ENCODE measurements at places on chromosomes 12 and 14. TPM values are rescaled to one million over a fixed set of nuclear protein-coding genes. Genes with fewer than 3 reads are reported as not detected.

DNA sequence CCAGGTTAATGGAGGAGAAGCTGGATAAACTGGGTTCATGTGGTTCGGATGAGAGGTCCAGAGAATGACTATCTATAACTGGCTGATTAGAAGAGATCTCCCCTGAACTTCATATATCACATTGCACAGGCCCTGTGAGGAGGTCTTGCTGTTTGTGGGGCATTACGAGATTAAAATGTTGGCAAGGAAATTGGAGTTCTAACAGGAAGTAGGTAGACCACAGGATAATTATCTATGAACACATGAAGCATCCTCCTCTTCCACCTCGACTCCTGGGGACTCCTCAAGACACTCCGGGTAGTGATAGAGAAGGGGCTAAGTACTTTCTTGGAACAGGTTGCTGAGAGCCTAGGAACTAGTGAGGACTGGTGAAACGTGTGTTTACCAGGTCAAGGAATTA is 418.8 kb downstream of the KCNH5 start:
- ATAC-seq = no peak

- ATAC-seq = no peak
These were observed 24.1 kb downstream of the ANKRD13A start for GRCh38 chr12:110023059-110023980.

- ATAC-seq = no peak
These were observed 56.1 kb upstream of the DDX11 start for GRCh38 chr12:31017535-31017934.

DNA sequence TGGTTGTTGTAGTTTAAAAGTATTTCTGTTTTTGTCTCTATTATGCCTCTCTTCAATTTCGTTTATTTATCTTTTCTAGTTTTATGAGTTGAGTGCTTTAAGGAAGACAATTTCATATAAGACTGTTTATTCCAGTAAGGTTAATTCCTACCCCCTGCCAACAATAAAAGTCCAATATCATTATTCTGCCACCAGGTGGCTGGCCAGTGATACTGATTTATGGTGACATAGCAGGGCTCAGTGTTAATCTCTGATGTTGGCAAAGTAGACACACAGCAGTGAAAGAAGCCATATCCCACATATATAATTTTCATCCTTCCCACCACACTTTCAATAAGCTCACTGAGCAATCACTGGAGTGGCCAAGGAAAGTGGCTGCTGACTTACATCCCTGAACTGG is 69.0 kb upstream of the BMP4 start:
- no peak for ATAC-seq

DNA sequence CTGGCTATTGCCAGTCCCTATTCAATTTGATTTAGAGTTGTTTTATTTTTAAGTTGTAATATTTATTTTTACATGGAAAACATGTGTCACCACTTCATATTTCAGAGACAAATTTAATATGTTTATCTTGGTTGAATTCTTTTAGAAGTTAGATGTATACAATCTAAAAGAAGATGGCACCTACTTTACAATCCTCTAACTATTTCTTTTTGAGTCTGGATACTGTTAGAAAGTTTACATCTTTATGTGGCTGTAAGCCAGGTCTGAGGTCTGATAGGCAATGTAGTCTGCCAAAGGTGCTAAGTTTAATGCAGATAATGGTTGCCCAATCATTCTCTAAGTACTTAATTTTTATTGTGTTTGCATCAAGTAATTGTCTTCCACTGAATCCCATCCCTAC is 7.2 kb upstream of the LMO3 start:
- ATAC-seq = no peak

DNA sequence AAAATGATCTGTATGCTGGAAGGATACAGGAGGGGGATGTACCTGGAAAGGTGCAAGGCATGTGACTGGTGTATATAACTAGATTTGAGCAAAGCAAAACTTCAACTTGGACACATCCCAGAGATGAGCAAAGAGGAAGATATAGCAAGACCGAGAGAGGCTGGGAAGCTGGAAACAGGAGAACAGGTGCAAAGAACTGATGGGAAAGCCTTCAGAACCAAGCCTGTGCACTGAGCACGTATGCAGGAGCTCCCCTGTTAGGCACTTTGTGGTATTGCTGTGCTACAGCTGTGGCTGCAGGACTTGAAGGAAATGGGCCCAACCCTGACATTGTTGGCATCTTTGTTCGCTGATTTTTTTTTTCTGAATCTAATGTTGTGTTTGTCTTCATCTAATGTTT is 120.7 kb upstream of the PWP1 start:
- no peak for ATAC-seq

ITGA7 gene
- total RNA-seq = 3.2 TPM

PTPN11 gene
- 95.0 TPM for total RNA-seq

DNA sequence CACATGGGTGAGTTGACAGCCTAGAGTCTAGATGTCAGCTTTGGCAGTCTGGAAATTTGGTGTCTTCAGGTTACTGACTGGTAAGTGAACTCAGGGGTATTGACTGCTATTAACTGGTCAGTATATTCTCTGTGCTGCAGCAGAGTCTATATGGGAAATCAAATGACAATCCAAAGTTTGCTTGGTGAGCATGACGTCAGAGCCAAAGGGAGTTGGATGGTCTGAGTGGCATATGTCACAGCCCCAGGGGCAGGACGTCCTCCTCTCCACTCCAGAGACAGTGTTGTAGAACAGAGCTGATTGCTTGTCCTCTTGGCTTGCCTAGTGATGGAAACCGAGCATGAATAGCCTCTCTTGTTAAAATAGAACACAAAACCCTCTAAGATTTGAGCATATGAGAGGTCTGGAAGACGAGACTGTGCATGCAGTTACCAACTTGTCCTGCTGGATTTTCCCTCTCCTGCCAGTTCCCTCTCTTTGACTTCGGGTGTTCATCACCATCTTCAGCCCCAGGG is 3.3 kb upstream of the TBC1D30 start:
- no peak for ATAC-seq

DNA sequence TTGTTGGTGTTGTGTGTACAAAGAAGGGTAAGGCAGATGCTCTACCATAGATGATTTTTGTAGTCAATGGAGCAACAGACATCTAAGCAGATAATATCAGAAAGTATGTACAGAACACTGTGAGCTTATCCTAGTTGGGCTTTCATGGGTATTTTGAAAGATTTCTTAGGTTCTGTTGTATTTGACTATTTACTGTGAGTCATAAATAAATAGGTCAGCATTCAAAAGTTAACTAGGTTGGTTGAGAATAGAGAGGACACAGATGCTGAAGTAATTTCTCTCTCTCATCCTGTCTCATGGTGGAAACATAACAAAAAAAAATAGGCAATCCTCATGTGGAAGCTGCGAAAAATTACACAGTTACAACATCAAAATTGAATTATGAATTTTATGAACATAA is 413.5 kb downstream of the CCDC91 start:
- ATAC-seq = no peak

TUBA1A gene
- 72.6 TPM for total RNA-seq

GRCh38 chr14:28751467-28752058 is 15.0 kb upstream of the FOXG1 start:
- no peak for ATAC-seq

C12orf57 gene
- 307 TPM for total RNA-seq

DNA sequence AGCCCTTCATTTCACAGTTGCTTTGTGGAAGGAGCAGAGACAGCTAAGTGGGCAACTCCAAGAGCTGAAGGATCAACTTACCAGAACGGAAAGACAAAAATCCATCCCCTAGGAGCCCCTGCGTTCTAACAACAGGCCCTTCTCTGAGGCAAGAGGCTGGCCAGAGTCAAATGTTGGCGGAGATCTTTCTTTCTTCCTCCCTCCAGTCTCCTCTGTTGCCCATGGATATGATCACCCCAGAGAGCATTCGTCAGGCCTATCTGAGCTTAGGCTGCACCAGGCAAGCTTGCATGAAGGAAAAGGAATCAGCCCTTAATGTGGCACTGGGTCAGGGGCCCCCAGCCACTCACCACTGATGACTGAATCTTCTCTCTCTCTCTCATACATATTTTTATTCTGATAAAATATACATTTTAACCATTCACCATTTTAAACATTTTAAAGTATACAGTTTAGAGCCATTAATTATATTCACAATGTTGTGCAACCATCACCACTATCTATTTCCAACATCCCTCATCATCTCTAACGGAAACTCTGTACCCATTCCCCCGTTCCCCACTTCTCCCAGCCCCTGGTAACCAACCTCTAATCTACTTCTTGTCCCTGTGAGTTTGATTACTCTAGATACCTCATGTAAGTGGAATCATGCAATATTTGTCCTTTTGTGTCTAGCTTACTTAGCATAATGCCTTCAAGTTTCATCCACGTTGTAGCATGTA is 52.9 kb upstream of the CCND2 start:
- no peak for ATAC-seq

DNA sequence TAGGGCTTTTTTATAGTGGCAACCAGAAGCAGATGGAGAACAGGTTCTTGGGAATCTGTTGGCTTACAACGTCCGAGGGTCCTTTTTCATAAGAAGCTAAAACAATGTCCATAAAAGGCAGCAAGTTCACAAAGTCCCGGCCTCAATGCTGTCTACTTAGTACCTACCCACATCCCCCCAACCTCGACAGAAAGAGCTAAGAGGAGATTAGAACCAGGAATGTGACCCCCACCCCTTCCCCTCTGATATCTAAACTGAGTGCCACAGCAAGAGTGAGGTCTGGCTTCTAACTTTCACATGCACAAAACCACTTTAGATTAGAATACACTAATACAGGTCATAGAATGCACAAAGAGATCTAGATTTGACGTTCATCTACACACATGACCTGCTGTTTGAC is 4.5 kb downstream of the DPF3 start:
- ATAC-seq = no peak

DHRS4L2 gene
- 15.8 TPM for total RNA-seq

DNA sequence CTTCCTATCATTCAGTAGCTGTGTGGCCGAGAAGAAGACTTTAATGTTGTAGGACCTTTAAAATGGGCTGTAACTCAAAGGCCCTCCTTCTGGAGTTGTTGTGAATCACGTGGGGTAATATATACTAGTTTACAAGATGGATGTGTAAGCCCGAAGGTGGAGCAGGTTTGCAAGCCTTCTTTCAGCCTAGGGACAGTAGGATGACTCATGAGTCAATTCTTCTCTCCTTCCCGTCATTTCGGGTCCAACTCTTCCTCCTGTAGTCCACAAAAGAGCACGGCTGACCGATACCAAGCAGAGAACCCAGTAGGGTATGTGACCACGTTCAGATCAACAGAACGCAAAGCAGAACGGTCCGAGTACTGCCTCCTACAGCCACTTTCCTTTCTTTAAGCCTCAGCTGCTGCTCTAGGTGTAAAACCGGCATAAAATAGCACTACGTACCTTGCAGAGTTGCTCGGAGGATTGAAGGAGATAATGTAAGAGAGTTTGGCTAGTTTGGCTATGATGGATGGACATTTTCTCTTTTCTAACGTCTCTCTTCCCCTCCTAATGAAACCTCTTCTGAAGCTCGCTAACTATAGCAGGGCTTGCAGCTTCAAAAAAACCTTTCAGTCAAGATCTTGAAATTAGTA is 1.3 kb upstream of the RASSF3 start:
- peak; percentile 60 for ATAC-seq

GRCh38 chr14:98456231-98456630 is 815.8 kb downstream of the BCL11B start:
- no peak for ATAC-seq

GRCh38 chr12:94284859-94285258 is 136.5 kb downstream of the PLXNC1 start:
- no peak for ATAC-seq

DNA sequence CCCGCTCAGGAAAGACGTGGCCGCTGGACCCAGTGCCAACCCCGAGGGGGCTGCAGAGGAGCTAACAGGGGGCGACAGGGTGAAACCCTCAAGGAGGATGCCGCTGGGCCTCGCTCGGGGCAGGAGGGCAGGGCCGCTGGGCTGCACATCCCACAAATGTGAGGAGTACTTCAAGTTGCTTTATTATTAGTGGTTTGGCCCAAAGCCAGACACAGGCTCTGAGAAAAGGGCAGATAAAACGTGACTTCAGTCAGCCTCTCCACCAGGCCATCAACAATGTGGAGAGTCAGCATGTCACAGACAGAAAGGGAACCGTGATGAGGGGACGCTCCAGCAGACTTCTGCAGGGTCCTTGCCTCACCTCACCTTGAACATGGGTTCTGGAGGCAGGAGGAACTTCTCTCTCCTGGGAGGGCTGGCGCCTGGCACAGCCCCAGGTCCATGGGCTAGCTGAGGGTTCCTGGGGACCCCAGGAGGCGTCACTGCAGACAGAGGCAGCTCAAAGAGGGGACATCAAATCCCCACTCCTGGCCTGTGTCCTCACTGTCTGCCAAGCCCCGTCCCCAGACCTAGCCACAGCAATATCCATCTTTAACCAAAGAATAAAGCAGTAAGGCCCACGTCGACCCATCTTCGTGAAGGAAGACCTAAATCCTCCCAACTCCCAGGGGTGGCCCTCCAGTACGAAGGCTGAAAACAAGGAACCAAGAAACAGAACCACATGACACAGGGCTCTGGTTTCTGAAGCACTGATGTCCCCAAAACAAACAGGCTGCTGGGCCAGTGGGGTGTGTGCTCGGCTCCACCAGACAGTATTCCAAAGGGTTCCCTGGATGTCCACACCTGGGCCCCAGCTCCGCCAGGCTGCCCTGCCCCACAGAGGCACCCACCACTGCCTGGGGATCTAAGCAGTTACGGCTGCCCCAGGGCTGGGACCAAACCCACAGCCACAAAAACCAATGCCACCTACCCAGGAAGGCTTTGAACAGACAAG is 35.1 kb downstream of the CCDC85C start:
- no peak for ATAC-seq

DNA sequence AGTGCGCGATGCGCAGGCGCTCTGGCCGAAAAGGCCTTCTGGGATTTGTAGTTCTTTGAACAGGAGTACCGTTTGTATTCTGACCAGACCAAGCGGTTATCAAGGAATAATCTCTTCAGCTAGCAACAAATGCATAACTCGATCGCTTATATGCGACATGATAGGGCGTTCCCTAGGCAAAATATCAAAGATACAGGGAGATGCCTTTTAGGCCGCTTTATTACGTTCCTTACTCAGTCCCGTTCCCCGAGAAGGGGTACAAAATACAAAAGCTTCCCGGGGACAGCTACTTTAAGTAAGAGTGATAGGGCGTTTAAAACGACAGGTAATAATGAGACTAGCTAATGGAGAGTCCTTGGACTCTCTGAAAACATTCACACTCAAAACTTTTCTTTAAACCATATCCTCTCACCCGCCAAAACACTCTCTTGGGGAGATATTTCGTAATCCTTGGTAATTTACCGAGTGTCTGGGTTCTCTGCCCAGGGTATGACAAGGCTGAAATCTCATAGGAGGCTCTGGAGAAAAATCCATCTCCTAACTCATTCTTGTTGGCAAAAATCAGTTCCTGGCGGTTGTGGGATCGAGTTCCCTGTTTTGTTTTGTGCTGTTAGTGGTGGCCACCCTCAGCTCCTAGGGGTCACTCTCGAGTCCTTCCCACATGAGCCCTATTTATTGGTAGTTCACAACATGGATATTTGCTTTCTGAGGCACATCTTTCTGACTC is 412 bp upstream of the SNW1 start:
- ATAC-seq = peak; percentile 13

- ATAC-seq = no peak
These were observed 855.6 kb downstream of the SLC16A7 start for GRCh38 chr12:60451457-60451856.
